ENCODE measurements at places on chromosomes 12 and 14.

GRCh38 chr12:109666068-109666467, 47.6 kb upstream of the FAM222A start:
- DNase-seq: no peak

DNA sequence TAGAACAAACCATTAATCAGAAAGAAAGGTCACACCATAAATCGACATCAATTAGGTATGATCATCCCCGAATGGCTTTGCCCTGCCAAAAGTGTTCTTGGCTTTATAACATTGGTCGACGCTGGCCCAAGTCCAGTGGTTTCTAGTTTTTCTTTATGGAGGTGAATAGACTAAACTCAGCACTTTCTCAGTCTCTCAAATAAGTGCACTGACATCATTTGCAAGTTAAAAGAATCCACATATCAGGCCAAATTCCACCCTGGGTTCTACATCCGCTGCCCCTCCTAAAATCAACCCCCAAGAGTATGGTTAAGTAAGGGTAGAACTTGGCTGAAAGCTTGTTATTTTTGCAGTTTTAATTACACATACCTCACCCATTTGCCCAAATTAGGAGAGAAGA, 314.3 kb downstream of the C12orf75 start:
- no peak for DNase-seq

- DNase-seq: no peak
These were observed 5.9 kb downstream of the SEC23A start for GRCh38 chr14:39097159-39097558.

GRCh38 chr14:72863216-72864006, 30.5 kb downstream of the DPF3 start:
- DNase-seq: no peak

DNA sequence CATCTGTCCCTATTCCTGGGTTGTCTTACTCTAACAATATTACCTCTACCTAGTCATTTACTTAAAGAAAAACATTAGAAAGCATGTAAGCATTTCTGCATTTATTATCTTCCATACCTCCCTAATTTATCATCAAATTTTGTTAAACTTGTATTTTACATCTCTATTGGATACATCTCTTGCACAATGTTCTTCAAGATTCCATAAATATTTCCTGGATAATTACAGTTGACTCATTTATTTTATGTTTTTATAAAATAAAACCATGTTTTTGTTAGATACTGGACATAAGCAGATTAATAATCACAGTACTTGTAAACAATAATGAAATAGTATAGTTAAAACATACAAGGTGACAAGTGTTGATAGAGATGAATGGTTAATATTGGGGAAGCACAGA, 209.0 kb downstream of the TMTC3 start:
- no peak for DNase-seq

DNA sequence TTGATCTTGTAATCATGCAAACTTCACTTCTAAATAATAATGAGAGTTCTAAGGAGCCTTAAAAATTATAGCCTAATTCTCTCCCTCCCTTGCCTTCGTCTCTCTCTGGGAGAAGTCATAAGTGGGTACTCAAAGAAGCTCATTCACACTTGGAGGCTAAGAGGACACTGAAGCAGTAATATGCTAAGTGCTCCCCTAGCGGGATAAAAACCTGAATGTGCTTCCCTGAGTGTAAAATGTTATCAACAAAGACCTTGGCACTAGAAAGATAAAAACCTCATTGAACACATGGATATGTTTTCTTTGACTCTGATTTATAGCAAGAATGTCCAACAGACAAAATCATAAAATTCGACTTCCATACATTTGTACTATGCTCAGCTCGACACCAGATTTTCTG, 337.9 kb upstream of the NOVA1 start:
- DNase-seq: no peak

DNA sequence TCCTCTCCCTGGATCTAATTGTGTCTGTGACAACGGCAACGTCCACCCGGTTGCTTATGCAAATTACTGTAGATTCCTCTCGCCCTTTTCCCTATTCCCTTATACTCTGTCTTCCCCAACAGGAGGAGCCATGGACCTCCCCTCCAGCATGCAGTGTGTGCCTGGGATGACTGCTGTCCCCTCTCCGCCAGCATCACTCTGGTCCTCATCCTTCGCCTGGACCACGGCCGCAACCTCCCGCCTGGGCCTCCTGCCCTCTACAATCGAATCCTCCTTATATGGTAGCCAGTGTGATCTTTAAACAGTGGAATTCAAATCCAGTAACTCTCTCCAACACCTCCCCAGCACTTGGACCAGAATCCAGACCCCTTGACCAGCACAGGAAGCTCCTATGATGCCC, 30.6 kb upstream of the PRIMA1 start:
- no peak for DNase-seq

DNA sequence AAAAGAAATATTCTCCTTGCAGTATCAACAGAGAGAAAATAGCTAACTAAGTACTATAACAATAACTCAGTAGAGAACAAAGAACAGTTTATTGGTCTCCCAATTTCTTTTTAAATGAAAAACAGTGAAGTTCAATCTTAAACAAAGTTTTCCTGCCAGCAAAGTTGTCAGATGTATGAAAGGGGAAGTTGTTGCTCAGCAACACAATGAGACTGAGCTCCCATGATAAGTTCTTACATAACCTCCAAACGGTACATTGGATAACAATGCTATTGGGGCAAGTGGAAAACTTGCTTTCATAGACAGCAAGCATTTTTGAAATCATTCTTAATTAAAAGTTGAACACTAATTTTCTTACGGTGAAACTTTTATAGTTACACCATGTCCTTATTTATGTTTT, 94.9 kb downstream of the ALG10B start:
- no peak for DNase-seq

DNA sequence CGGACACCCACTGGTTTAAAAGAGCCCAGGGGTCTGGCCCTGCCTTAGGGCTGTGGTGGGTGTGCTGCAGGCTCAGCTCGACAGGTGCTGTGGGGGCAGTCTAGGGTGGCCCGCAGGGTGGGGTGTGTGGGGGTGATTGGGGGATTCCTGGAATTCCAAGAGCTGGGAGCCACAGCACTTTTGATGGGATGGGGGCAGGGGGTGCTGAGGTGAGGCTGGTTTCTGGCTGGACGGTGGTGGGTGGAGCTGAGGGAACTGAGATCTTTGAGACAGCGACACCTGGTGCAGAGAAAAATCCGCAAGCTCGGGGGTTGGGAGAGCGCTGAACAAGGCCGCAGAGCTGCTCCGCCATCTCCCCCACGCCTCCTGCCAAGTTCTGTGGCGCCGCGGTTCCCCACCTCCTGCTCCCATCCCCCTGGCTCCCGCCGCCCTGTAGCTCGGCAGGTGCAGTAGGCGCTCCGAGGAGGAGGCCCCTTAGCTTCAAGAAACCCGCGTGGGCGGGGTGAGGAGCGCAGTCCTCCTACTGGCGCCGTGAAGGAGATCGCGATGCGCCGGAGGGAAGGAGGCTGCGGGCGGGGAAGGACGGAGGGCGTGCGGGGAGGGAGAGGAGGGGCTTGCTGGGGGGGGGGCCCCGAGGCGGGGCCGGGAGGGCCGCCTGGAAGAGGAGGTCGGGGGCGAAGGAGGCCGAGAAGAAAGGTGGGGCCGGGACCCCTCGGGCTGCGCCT, 1.3 kb upstream of the TEDC1 start:
- DNase-seq: peak; percentile 73

GRCh38 chr12:55922126-55922525, 5.6 kb downstream of the PYM1 start:
- no peak for DNase-seq

DNA sequence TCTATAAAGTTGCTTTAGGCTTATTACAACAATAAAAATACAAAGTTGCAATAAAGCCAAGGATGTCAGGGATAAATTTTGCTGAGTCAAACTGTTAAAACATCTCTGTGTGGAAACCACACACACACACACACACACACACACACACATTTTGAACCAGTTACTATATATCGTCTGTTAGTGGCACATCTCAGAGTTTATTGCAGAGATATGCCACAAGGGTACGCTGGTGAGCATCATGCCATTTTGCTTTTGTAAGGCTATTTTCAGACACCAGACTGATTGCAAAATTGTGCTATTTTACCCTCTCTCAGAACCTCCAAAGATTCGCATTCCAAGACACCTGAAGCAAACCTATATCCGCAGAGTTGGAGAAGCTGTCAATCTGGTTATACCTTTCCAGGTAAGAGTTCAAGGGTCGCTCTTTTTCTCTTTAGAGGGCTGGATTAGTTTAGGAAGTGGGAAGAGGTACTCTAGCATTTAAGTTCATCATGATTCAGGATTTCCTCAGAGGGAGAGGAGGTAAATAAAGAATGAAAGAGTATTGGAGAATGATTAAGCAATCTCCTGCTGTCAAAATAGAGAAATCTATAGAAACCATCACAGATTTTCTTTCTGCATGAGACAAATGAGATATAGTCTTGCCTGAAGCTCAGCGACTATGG, 27.3 kb upstream of the CHPT1 start:
- DNase-seq: peak; percentile 1

DNA sequence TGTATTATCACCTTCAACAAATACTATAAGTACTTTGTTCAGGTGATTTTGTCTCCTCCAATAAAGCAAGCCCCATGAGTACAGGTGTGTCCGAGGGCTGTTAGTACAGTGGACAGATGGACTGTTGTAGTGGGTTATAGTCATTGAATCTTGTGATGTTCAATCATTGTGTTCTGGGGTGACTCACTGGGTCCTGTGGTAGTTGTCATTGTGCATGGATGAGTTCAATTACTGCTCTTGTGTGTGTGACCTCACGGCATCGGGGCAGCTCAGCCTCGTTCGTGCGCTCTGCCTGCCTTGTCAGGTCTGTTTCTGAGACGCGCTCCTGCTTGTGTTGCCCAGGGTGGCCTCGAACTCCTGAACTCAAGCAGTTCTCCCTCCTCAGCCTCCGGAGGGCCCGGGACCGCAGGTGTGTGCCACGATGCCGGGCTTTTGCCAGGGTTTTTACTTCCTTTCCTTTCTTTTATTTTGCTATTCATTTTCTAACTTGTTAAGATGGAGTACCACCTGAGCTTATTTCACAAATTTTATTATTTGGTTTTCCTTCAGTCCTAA, 72.2 kb downstream of the DDX51 start:
- DNase-seq: no peak

DNA sequence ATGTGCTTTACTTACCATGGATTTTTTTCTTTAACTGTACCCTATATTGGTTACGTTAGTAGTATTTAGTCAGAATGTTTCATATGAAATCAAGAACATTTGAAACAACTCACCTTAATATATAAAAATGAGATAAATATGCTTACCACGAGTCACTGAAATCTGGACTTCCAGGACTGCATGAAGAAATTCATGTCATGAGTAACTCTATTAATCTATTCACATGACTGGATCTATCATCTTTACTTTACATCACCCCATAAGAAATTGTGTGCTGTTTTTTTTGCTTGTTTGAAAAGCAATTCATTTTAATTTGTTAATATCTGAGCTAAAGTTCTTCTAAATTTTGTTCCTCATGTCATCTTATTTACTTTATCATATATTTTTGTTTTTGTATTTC, 5.2 kb downstream of the EPYC start:
- DNase-seq: no peak

DNA sequence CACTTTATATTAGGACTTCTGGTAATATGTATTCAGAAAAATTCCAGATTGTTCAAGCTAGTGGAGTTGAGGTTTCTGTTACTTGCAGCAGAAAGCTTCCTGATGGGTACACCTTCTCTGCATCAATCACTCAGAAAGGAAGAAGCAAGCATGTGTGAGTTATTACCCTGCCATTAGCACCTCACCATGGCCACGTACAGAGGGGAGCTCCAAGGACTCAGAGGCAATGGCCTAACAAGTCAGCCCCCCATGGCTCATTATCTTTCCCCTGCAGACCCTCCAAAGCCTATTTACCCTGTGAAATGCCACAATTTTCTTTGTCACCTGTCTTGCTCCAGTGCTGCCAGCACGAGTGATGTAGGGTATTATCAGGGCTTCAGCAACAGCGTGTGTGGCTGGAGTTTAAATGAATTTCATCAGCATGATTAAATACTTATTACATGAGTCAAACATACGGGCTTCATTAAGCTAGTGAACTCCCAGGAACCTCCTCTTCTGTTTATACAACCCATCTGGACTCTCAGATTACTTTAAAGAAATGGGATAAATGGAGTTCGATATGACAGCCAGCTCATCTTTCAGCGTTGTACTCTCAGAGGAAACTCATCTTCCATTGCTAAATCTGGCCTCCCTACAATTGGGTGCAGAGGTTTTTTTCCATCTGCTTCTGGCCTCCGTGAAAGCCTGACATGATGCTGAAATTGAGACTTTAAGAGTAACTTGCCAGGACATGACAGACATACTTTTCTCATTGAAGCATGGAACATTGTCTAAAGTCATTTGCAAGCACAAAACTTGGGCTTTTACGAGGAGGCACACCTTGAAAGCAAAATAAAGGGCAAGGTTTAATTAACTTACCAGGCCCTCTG, 135.9 kb downstream of the TMEM30B start:
- DNase-seq: no peak

DNA sequence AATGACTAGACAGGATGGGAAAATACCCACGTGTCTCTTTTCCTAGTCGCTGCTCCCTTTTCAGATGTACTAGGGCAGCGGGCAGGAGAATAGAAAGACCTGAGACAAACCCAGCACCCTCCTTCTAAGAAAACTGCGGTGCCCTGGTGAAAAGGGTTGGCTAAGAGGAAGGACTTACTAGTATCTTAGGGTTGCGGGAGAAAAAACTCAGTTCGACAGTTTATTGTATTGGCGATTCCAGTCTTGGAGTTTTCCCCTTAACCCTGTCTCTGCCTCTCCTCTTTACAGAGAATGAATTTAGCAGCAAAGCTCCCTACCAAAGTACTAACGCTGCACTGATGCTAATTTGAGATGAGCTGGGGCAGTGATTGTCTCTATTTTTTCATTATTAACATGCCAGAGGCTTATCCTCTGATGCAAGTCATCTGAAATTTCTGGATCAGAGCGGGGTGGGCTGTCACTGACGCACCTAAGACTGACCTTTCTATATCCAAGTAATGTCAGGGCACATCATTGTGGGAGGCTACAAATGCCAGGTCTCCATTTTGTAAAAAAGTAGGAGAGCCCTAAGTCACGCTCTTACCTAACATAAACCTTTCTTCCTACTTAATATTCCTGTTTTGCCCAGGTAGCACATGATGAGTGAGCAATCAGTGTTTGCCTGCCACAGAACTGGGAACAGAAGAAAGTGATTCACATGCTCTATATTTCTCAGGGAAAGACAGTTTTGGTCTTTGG, 916 bp upstream of the PAWR start:
- no peak for DNase-seq

GRCh38 chr14:69917287-69917686, 38.1 kb downstream of the SMOC1 start:
- DNase-seq: no peak
